ENCODE measurements at places on chromosomes 11 and 22.
A peak's percentile ranks its signal among the peaks of the same experiment; 100 is the strongest.

- no peaks in the 10 kb centered on the region for H3K27me3 ChIP-seq
- no peak overlapping the region for H3K27ac ChIP-seq
- no peaks in the 10 kb centered on the region for H3K4me1 ChIP-seq
These were observed 101.2 kb downstream of the CEP164 start for GRCh38 chr11:117428856-117429229.

DNA sequence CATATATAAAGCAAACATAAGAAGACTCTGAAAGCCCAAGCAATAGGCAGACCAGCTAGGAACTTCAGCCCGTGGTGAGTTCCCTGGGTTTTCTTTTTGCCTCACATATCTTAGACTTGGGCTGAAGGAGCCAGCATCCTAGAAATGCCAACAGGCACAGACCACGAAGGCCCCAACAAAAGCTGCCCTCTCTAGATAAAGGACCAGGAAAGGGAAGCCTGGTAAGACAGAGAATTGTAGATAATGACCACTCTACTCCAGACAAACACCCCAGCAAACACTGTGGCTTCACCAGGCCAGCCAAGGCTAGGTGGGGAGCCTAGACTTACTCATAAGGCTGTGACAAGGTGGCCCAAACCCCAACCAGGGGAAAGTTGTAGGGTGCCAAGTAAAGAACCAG is 11.2 kb downstream of the GAL start:
- no peak for DNase-seq
- H3K4me3 ChIP-seq = no peak overlapping the region
- H3K27me3 ChIP-seq = no peaks in the 10 kb centered on the region
- H3K4me1 ChIP-seq = no peaks in the 10 kb centered on the region

DNA sequence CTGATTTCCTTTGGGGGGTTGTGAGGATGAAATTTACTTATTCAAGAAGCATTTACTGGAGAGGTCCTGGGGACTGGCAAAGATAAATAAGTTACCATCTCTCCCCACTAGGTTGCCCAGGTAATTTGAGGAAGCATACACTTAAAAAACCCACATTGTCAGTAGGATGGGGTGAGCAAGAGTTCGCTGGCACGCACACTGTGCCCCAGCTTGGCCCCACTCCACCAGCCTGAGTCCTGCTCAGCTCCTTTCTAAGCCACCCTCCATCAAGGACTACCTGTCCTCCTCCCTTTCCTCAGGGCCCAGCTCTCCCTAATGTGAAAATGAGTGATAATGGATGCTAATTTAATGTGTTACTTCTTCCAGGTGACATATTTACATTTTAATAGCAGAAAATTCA is 216.5 kb upstream of the PLET1 start:
- no peak for DNase-seq
- no peaks in the 10 kb centered on the region for H3K4me1 ChIP-seq
- no peak overlapping the region for H3K27ac ChIP-seq
- no peak overlapping the region for H3K4me3 ChIP-seq

DNA sequence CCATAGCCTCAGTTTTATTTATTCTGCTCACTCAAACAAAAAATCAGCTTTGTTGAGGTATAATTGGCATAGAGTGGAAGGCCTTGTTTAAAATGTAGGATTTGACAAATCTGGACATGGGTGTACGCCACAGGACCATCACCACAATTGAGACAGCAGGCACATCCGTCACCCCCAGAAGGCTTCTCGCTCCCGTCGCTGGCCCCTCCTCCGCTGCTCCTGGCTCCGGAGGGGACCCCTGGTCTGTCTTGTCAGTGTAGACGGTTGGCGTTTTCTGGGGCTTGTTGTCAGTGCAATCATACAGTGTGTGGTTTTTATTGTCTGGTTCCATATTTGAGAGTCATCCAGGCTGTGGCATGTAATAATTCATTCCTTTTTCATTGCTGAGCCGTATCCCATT is 97.6 kb downstream of the KCNQ1 start:
- no peak overlapping the region for H3K4me3 ChIP-seq
- H3K27me3 ChIP-seq = no peaks in the 10 kb centered on the region
- H3K27ac ChIP-seq = no peak overlapping the region
- H3K36me3 ChIP-seq = no peaks in the 10 kb centered on the region

- no peaks in the 10 kb centered on the region for H3K36me3 ChIP-seq
- no peaks in the 10 kb centered on the region for H3K4me1 ChIP-seq
- no peak overlapping the region for H3K27ac ChIP-seq
- H3K4me3 ChIP-seq = no peak overlapping the region
- no peak for DNase-seq
- no peaks in the 10 kb centered on the region for H3K27me3 ChIP-seq
These were observed 21.6 kb downstream of the IMMP1L start for GRCh38 chr11:31487848-31488247.

- no peaks in the 10 kb centered on the region for H3K27me3 ChIP-seq
- no peak overlapping the region for H3K27ac ChIP-seq
- H3K4me3 ChIP-seq = no peak overlapping the region
- H3K4me1 ChIP-seq = no peaks in the 10 kb centered on the region
- H3K36me3 ChIP-seq = no peaks in the 10 kb centered on the region
- no peak for DNase-seq
These were observed 858.5 kb upstream of the FAT3 start for GRCh38 chr11:91365986-91366585.

DNA sequence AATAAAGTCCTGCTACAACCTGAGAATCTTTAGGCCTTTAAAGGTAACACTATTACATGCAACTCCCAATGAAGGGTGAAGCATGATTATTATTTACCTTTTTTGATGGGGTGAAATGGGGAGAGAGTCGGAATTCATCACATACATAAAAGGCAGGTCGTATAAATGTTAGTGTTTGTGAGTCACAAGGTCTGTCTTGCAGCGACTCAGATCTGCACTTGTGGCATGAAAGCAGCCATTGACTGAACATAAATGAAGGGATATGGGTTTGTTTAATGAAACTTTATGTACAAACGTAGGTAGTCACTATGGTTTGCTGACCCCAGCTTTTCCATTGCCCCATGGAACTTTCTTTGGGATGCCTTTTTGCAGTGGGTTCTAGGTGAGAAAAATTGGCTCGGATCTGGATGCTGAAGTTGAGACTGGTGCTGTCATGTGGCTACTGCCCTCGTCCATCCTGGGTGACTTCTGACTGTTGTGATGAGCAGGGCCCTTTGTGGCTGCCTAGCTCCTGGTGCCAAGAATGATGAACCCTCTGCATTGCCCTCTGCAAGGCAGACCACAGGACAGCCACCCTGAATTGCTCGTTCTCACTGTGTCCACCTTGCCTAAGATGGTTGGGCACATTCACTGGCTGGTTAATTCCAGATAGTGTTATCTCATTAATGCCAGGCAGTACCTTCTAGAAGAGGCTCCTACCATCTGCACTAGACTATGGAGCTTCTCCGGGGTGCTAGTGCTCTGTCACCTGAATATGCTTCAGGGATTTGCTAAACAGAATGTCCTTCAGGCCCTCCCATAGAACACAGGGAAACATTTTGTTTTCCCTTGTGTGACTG is 11.3 kb downstream of the GGTLC2 start:
- no peaks in the 10 kb centered on the region for H3K27me3 ChIP-seq
- H3K4me3 ChIP-seq = no peak overlapping the region
- no peak for DNase-seq
- no peaks in the 10 kb centered on the region for H3K36me3 ChIP-seq

DNA sequence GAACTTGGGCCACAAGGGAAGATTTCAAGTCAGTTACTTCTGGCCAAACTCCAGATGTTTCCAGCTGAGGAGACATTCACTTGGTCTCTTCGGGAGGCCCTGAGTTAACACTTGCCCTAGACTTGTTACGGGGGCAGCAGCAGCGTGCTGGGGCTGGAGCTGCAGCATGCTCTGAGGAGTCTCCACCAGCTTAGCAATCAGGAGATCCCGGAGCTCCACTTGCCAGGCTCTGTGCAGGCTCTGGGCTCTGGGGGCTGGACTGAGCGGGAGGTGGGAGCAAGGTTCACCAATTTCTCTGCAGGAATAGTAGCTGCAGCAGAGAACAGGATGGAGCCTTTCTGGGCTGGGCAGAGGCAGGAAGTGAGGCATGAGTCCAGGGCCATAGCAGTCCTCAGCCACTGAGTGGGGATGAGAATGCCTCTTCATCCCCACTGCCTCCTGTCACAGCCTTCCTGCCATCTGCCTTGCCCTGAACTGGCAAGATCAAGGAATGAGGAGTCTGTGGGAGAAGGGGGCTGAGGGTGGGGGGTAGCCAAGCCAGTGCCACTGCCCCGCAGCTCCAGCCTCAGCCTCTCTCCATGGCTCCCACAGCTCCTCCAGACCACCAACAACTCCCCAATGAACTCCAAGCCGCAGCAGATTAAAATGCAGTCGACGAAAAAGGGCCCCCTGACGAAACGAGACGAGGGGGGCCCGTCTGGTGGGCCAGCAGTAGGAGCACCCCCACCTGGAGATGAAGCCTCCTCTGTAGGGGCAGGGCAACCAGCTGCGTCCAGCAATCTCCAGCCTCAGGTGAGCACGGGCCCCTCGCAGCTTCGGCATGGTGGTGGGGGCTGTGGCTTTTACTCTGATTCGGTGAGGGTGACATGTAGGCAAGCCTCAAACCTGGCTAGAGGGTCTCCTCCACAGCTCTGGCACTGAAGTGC is 23.4 kb downstream of the GTPBP1 start:
- H3K4me3 ChIP-seq = no peak overlapping the region
- DNase-seq = no peak
- no peak overlapping the region for H3K27ac ChIP-seq
- H3K36me3 ChIP-seq = peaks cover 56% of the 10 kb centered on the region
- no peaks in the 10 kb centered on the region for H3K27me3 ChIP-seq
- H3K4me1 ChIP-seq = no peaks in the 10 kb centered on the region

GRCh38 chr11:123454796-123455195 is 24.7 kb downstream of the GRAMD1B start:
- H3K27me3 ChIP-seq = no peaks in the 10 kb centered on the region
- H3K4me1 ChIP-seq = no peaks in the 10 kb centered on the region
- no peak for DNase-seq
- H3K27ac ChIP-seq = no peak overlapping the region
- H3K4me3 ChIP-seq = no peak overlapping the region
- no peaks in the 10 kb centered on the region for H3K36me3 ChIP-seq

DNA sequence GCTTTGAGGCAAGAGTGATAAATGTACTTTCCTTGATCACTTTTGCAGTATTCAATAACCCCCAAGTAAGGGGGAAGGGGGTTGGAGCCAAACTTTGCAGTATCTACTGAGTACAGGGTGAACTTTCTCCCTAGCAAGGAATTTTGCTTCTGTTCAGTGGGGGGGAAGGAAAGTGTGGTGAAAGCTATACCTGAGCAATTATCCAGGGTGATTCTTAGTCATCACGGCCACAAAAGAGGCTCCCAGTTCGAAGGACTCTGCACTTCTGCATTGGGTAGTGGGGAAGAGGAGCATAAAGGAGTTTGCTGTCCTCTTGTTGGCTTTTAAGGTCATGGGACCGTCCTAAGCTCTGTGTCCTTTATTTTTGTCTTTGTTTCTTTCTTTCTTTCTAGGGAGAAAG is 346.5 kb upstream of the SYN3 start:
- no peak overlapping the region for H3K4me3 ChIP-seq
- DNase-seq = no peak
- no peaks in the 10 kb centered on the region for H3K36me3 ChIP-seq
- H3K27ac ChIP-seq = no peak overlapping the region
- no peaks in the 10 kb centered on the region for H3K27me3 ChIP-seq

DNA sequence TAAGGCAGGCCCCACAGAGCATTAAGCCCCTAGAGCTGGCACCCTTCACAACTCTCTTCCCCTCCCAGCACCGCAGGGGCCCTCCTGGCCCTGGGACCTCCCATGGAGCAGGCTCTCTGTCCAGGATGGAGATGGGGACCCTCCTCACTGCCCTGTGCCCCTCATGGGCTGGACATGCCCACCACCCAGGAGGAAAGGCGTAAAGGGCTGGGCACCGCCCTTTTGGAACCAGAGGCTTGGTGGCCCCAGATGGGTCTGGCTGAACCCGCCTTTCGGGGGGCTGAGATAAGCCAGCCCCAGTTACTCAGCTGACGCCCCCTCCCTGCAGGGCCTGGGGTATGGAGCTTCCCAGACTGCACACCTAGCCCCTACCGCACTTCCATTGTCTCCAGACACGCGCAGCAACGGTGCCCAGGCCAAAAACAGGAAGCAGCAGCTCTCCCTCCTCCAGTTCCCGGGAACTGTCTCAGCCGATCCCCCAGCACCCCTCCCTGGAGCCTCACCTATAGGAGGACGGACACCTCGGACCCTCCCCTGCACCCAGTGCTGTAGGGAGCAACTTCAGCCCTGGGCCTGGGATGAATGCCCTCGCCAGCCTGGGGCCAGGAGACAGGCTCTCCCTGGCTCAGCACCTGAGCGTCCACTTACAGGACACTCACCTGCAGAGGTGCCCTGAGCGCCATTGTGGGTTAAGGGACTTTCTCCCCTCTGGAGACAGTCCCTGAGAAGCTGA is 1.6 kb upstream of the SUSD2 start:
- H3K4me1 ChIP-seq = peaks cover 11% of the 10 kb centered on the region
- H3K36me3 ChIP-seq = no peaks in the 10 kb centered on the region
- H3K27me3 ChIP-seq = no peaks in the 10 kb centered on the region
- H3K4me3 ChIP-seq = no peak overlapping the region
- no peak overlapping the region for H3K27ac ChIP-seq
- no peak for DNase-seq

- H3K36me3 ChIP-seq = no peaks in the 10 kb centered on the region
- no peaks in the 10 kb centered on the region for H3K27me3 ChIP-seq
- no peak for DNase-seq
These were observed 160.0 kb downstream of the NAV2 start for GRCh38 chr11:19872512-19873145.

GRCh38 chr11:27470166-27470565 is 2.4 kb downstream of the LGR4 start:
- no peaks in the 10 kb centered on the region for H3K36me3 ChIP-seq
- no peaks in the 10 kb centered on the region for H3K4me1 ChIP-seq
- no peak for DNase-seq
- H3K27ac ChIP-seq = peak overlapping the region; percentile 91

GRCh38 chr11:78190871-78191538 is 2.3 kb downstream of the USP35 start:
- H3K27me3 ChIP-seq = no peaks in the 10 kb centered on the region
- DNase-seq = no peak
- H3K4me3 ChIP-seq = no peak overlapping the region
- no peaks in the 10 kb centered on the region for H3K36me3 ChIP-seq
- no peaks in the 10 kb centered on the region for H3K4me1 ChIP-seq

- no peak overlapping the region for H3K4me3 ChIP-seq
- no peak for DNase-seq
- H3K27ac ChIP-seq = no peak overlapping the region
- H3K4me1 ChIP-seq = no peaks in the 10 kb centered on the region
These were observed 130.5 kb upstream of the ANO3 start for GRCh38 chr11:26201411-26201810.
